ENCODE measurements at places on chromosomes 12 and 14.

DNA sequence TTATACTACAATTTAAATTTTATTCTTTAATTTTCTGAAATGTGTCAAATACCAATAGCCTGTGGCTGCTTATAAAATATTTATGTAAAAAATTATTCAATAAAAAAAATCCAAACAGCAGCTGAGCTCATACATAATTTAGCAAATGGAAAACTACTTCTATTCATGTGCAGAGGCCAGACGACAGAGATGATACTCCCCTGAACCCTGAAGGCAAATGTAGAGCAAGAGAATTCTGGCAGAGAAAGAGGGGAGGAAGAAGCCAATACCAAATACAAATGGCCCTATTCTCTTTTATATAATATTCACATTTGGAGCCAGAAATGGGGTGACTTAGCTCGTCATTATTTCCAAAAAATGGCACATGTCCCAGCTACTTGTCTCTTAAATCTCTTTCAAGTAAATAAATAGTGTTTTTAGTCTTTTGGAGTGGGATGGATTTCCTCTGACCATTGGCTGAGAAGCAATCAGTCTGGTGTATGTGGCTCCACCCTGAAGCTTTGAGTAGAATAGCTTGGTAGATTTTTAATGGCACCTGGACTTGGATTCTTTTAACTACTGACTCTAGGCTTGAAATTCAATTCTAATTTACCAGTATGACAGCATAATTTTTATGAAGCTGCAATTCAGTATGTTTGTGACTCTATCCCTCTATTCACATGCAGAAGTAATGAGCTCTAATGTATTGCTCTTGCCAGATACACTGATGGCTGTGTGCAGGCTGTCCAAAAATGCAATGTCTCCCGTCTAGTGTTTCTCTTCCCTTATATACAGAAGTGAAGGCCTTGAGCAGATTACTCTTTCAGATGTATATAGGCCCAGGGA, 113.4 kb upstream of the SCAF11 start:
- no peak for DNase-seq

- no peak for DNase-seq
These were observed 236.5 kb downstream of the DPF3 start for GRCh38 chr14:72657214-72657921.

- no peak for DNase-seq
These were observed 159.8 kb upstream of the DAAM1 start for GRCh38 chr14:59028476-59029202.

DNA sequence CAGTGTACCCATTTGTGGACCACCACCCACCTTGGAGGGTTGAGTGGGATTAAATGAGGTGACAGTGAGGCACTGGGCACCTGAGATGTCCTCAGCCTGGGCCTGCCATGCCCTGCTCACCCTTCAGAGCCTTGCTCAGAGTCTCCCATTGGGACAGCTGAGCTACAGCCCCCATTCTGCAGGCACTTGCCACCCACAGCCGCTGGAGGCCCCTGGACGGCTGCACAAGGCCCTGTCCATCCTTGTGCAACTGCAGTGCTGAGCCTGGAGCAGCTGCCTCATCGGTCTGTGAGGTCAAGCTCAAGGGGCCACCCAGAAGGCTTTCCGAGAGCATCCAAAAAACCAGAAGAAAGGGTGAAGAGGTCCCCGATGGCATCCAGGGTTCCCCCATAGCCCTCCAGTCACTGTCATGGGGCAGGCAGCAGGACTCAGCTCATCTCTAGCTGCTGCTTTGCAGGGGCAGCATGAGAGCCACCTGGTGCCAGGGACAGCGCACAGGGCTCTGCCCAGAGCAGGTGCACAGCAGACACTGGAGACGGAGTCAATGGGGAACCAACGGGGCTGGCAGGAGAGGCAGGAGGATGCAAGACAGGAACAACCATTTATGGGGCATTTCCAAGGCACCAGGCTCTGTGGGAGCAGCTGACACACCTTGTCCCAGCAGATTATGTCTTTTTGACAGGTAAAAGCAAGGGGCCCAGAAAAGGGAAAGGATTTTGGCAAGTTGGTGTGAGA, 84.6 kb downstream of the ARL6IP4 start:
- DNase-seq = no peak

DNA sequence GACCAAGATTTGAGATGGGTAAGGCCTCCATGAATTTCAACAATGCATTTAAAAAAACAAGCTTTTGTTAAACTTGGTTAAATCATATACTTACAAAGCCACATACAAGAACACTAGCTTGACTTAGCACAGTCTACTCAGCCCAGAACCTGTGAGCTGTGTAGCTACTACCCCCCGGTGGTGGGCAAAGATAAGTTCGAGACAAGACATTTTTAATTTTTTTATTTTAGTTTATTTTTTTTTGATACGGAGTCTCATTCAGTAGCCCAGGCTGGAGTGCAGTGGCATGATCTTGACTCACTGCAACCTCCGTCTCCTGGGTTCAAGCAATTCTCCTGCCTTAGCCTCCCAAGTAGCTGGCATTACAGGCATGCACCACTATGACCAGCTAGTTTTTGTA, 3.7 kb upstream of the NECAP1 start:
- DNase-seq = peak; percentile 21

- no peak for DNase-seq
These were observed 43.8 kb upstream of the PNMA1 start for GRCh38 chr14:73757876-73758391.

GRCh38 chr12:63964301-63964700, 119.8 kb downstream of the SRGAP1 start:
- no peak for DNase-seq

DNA sequence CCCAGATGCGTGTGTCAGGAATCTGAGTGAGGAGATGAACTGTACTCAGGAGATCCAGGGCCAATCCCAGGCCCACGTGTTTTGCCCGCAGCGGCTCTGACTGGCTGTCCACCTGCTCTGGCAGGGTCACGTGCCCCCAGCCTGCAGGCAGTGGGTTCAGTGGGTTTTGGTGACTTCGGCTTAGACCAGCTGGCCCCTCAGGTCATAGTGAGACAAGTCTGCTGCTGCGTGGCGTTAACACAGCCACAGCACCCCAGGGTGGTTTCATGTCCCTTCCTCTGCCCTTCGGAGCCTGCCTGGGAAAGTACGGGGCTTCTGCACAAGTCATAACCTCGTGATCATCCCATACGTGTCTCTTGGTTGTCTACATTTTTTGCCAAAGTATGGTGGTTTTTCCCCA, 2.6 kb downstream of the FBRSL1 start:
- no peak for DNase-seq

DNA sequence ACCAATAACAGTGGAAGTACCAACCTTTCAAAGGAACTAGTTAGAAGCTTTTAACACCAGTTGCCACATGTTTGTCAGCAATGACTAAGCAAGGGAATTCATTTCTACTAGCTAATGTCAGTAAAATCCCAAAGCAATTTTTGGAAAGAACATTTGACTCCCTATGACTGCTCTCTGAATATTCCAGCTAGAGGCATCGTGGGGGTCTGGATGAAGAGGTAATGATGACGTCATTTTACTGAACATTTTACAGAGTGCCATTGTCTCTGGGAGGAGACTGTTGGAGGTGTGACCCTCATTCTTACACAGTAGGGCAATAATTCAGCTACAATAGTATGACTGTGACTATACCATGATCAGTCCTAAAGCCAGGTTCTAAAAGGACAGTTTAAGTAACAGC, 204.8 kb downstream of the ITPR2 start:
- no peak for DNase-seq

GRCh38 chr12:56461235-56462159, 6.9 kb upstream of the SPRYD4 start:
- no peak for DNase-seq

GRCh38 chr12:5873281-5873919, 71.7 kb downstream of the ANO2 start:
- DNase-seq = no peak

- no peak for DNase-seq
These were observed 102.7 kb upstream of the PLEKHA5 start for GRCh38 chr12:19026614-19027488.

- DNase-seq = no peak
These were observed 352.6 kb downstream of the BMP4 start for GRCh38 chr14:53603994-53604393.

- DNase-seq = no peak
These were observed 67.0 kb downstream of the EML1 start for GRCh38 chr14:99860219-99860618.

GRCh38 chr14:103286460-103286859, 47.6 kb upstream of the EIF5 start:
- no peak for DNase-seq

GRCh38 chr14:69358233-69358963, 39.7 kb downstream of the ERH start:
- no peak for DNase-seq

- no peak for DNase-seq
These were observed 49.1 kb upstream of the TSPAN9 start for GRCh38 chr12:3028108-3028507.

DNA sequence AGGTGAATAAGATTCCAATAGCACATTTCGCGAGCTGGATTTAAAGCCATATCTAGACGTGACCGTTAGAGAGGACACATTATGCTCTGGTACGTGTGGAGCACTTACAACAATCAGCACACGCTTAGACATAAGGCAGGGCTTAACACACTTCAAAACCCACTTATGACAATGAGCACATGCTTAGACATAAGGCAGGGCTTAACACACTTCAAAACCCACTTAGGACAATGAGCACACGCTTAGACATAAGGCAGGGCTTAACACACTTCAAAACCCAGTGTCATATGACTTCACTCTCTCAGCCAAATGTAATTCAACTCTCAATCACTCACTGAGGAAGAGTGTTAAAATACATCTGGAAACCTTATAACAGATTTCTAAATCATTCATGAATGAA, 11.2 kb upstream of the PLD4 start:
- DNase-seq = no peak

GRCh38 chr12:102063069-102063468, 1.3 kb upstream of the WASHC3 start:
- no peak for DNase-seq

DNA sequence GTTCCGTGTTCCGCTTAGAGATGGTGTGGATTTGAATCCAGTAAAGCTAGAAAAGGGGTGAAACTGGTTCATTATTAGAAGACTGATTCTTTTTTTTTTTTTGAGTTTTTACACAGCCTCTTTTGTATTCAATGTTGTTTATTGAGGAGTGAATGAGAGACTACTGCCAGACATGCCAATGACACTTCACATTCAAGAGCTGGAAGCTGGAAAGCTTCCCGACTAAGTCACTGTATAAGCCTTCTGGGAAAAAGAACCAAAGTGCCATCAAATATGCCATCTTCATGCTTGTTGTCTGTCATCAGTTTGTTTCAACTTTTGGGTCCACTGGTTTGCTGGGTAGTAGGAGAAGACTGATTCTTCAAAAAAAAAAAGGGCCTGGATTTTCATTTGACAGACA, 164.8 kb downstream of the ATP23 start:
- no peak for DNase-seq

DNA sequence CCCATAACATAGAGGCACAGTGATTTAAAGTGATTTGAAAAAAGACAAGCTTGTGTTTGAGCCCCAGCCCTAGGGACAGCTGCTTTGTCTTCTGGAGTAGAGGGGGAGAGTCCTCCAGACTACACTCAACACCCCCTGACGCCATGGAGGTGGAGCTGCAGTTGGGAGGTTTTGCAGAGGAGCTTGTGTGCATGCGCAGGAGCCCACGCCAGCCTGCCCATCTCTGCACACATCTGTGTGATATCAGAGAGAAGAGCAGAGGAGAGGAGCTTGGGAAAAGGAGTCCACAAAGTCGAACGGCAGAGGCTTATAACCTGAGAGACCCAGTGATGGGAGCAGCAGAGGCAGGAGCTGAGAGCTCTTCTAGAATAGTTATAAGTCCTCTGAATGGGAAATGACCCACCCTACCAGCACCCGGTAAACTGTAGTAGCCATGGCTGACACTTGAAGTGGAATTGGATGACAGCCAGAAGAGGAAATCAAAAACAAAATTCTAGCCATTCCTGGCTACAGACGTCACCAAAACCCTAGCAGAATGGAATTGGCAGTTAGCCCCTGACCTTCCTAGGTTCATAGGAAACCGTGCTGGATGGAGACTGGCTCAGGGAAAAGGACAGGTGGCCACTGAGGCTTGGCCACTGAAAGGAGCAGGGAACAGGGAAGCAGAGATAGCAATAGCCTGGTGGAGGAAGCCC, 185.1 kb upstream of the VASH1 start:
- no peak for DNase-seq

DNA sequence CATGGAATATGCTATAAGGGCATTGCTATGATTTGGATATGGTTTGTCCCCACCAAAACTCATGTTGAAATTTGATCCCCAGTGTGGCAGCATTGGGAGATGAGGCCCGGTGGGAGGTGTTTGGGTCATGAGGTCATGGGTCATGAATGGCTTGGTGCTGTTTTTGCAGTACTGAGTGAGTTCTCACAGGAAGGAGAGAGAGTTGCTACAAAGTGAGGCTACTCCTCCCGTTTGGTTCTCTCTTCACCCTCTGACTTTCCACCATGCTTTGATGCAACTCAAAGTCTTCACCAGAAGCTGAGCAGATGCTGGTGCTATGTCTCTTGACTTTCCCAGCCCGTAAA, 388.1 kb upstream of the TMPO start:
- DNase-seq = no peak

DNA sequence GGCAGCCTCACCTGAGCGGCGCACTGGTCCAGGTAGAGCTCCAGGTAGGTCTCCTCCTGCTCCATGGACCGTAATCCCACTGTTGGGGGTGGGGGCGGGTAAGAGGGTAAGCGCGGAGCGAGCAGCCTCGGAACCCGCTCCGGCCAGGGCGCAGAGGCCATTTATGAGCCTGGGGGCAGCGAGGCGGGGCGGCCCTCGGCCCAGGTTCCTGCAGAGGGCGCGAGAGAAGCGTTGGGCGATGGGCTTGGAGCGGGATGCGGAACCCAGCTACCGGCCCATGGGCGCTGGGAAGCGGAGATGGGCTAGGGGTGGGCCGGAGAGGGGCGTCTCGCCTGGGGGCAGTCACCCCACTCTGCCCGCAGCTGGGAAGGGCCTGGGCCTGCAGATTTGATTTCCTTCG, at the start of gene TBPL2:
TBPL2 (minus strand) TSS at position 232 of the 400 bp plus-strand sequence; CDS start at position 65, 167 bp downstream.
- DNase-seq = no peak

- DNase-seq = no peak
These were observed 129.4 kb downstream of the C12orf75 start for GRCh38 chr12:105459760-105460330.

GRCh38 chr14:36477266-36477665, 42.8 kb downstream of the NKX2-1 start:
- no peak for DNase-seq

DNA sequence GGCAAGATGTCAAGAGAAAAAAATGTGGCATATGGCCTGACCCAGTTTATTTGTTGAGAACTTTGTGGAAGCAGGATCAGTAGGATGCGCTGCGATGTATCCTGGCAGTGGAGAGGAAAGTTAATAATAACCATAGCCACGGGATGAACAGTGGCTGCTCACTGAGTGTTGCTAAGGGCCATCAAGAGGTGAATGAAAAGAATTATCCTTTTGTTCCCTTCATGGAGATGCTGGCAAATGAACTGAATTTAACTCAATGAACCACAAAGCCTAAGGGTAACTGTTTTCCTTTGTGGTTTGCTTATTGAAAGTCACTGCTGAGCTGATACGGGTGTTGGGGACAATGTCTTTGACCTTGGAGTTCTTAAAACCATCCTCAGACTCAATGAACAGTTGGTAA, 476.5 kb downstream of the APAF1 start:
- DNase-seq = no peak

GRCh38 chr14:88590173-88590572, 27.3 kb downstream of the ZC3H14 start:
- DNase-seq = no peak
